ENCODE measurements at places on chromosomes 2 and 18. TPM values are rescaled to one million over a fixed set of nuclear protein-coding genes. Genes with fewer than 3 reads are reported as not detected.

GRCh38 chr2:190670182-190670946 is 21.5 kb downstream of the NAB1 start:
- no peaks in the 10 kb centered on the region for H3K27me3 ChIP-seq
- no peaks in the 10 kb centered on the region for H3K4me1 ChIP-seq
- H3K27ac ChIP-seq, result no peak overlapping the region

- DNase-seq, result no peak
- no peaks in the 10 kb centered on the region for H3K36me3 ChIP-seq
- peaks cover 24% of the 10 kb centered on the region for H3K4me1 ChIP-seq
- no peak overlapping the region for H3K27ac ChIP-seq
- no peak overlapping the region for H3K4me3 ChIP-seq
Measured at GRCh38 chr2:26559556-26559955, 81.6 kb downstream of the CIB4 start.

DNA sequence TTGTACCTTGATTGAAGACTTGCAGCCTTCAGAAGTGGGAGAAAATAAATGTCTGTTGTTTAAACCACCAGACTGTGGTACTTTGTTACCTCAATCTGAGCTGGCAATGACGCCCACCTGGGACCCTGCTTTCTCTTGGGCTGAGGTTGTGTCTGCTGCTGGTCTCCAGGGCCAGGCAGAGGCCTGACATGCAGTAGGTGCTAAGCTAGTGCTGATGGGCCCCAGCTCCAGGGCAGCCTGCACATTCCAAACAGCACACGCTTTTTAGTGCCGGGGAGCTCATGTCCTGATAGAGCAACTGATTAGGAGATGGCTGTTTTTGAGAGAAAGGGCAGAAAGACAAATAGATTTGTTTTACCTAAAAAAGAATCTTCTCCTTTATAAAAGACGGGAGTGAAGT is 664.0 kb upstream of the HS6ST1 start:
- H3K4me1 ChIP-seq, result no peaks in the 10 kb centered on the region
- H3K27ac ChIP-seq, result no peak overlapping the region
- no peaks in the 10 kb centered on the region for H3K27me3 ChIP-seq

GRCh38 chr2:62334440-62335058 is 138.6 kb downstream of the B3GNT2 start:
- H3K4me3 ChIP-seq, result no peak overlapping the region
- no peak for DNase-seq
- no peak overlapping the region for H3K27ac ChIP-seq
- peaks cover 14% of the 10 kb centered on the region for H3K4me1 ChIP-seq
- H3K36me3 ChIP-seq, result no peaks in the 10 kb centered on the region
- no peaks in the 10 kb centered on the region for H3K27me3 ChIP-seq

DNA sequence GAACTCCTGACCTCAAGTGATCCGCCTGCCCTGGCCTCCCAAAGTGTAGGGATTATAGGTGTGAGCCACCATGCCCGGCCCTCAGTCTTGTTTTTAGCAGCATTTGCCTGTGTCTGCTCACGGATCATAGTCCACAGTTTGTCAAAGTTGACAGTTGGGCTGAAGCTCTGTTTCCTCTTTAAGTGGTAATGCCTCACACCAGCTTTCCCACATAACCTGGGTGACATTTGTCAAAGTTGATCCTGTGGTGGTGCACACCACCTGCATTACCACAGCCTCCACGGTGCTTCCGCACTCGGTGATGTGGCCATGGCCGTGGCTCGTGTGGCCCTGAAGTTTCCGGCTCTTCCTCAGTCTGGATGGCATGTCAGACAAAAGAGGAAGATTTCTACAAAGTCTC is 27.1 kb downstream of the RAB31 start:
- no peak for DNase-seq
- H3K27me3 ChIP-seq, result no peaks in the 10 kb centered on the region
- no peak overlapping the region for H3K4me3 ChIP-seq
- peaks cover 36% of the 10 kb centered on the region for H3K4me1 ChIP-seq

DNA sequence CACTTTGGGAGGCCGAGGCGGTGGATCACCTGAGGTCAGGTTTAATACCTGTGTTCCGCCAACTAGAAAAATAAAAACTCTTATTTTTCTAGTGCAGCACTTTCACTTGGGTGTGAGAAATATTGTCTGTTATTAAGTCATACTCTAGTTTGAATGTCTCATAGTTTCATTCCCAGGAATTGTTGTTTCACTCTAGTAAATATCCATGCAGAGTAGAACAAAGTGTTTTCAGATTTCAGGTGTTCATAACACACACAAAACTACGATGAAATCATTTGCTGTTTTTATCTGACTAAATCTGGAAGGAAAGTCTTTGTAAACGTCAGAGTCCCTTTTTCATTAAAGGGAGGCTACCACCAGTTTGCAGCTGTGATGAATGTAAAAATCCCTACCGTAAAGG is 4.0 kb downstream of the FAM117B start:
- H3K4me3 ChIP-seq, result no peak overlapping the region
- no peaks in the 10 kb centered on the region for H3K36me3 ChIP-seq
- H3K27ac ChIP-seq, result no peak overlapping the region
- DNase-seq, result no peak
- H3K4me1 ChIP-seq, result peaks cover 49% of the 10 kb centered on the region

DNA sequence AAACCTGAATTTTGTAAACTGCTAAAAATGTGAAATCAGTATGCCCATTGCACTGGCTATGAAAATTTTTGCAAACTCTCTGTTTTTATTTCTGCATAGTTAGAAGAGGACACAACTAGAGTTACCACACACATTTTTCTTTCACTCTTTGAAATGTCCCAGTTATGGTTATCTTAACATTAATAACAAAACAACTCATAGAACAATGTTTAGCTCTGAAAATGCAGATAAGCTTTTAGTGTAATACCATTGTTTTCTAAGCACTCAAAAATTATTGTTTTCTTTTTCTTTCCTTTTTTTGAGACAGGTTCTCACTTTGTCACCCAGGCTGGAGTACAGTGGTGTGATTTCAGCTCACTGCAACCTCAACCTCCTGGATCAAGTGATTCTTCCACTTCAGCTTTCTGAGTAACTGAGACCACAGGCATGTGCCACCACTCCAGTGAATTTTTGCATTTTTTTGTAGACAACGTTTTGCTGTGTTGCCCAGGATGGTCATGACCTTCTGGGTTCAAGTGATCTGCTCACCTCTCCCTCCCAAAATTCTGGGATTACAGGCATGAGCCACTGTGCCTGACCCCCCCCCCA is 1204.5 kb upstream of the ZEB2 start:
- no peaks in the 10 kb centered on the region for H3K36me3 ChIP-seq
- H3K27me3 ChIP-seq, result no peaks in the 10 kb centered on the region
- no peaks in the 10 kb centered on the region for H3K4me1 ChIP-seq
- no peak overlapping the region for H3K4me3 ChIP-seq
- DNase-seq, result no peak
- H3K27ac ChIP-seq, result no peak overlapping the region

- no peak overlapping the region for H3K27ac ChIP-seq
- H3K4me1 ChIP-seq, result no peaks in the 10 kb centered on the region
- no peak overlapping the region for H3K4me3 ChIP-seq
- no peak for DNase-seq
- H3K36me3 ChIP-seq, result peaks cover 100% of the 10 kb centered on the region
Measured at GRCh38 chr18:253121-253520, 14.7 kb downstream of the THOC1 start.

DNA sequence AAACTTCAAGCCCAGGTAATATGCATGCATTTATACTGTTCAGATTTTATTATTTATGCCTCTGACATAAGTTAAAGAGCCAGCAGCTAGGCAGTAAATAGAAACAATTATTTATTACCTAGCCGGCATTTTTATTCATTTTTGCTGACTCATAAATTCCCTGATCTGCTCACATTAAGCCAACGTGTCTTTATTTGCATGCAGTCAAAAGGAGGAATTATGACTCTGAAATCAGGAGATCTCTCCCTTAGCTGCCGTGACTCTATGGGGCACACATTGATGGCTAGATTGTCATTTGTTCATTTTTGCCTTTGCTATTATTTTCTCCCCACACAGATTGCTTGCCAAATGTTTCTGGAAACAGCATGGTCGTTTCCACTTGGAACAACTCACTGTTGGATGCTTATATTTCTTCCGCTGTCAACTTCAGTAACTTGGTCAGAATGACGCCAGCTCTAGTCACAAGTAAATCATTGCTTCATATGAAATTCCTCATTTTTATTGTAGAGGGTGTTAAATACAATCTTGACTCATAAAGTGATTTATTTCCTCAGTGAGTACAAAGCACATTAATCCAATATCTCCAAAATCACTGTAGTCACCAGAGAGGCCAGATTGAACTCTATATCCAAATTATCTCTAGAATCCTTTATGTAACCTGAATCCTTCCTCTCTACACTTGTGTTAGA is 15.9 kb upstream of the ZBTB14 start:
- H3K27me3 ChIP-seq, result no peaks in the 10 kb centered on the region
- H3K27ac ChIP-seq, result no peak overlapping the region
- H3K36me3 ChIP-seq, result no peaks in the 10 kb centered on the region
- H3K4me1 ChIP-seq, result no peaks in the 10 kb centered on the region
- no peak for DNase-seq
- H3K4me3 ChIP-seq, result no peak overlapping the region

DNA sequence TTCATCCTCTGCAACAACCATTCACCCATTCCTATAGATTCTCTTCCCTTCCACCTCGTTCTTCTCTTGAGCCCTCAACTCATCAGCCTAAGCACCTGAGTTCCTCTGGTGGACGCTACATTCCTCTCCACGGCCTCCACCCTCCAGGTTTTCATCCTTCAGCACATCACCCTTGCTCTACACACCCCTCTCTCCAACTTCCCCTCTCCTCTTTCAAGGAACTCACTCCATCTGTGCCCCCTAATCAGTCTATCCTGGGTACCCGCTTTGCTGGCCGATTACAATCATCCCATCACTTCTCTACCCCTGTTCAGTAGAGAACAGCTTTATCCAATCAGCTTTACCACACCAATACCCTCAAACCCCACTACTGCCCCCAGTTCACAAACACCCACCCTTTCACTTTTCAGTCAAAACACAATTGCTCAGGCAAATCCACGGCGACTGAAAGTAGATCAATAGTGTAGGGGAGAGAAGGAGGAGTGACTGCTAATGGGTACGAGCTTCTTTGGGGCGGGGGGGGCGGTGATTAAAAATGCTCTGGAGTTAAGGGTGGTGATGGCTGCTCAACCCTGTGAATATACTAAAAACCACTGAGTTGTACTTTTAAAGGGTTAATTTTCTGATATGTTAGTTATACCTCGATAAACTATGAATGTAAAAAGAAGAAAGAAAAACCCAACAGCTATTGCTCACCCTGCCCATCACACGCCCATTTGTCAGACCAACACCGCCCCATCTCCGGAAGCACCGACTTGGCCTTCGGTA is 857 bp downstream of the DYM start:
- H3K36me3 ChIP-seq, result no peaks in the 10 kb centered on the region
- peak overlapping the region; percentile 85 for H3K27ac ChIP-seq

DNA sequence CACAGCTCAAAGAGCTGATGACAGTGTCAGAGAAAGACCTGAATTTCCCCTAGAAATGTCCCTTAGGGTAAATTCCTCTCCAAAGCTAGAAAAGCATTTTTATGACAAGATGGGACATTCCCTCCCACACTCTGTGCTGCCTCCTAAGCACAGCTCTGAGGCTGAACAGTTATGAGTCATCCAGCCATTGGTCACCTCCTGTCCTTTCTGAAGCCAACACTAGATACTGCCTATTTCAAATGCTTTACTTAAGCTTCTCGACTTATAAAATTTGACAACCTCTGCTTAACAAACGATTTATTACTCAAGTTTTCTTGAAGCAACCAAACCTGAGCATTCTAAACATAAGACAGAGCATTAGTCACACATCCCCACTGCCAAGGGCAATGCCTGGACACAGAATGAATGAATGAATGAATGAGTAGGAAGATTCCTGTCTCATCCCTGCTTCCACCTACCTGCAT is 35.4 kb downstream of the B4GALT6 start:
- H3K4me1 ChIP-seq, result no peaks in the 10 kb centered on the region
- peak; percentile 23 for DNase-seq
- H3K27ac ChIP-seq, result no peak overlapping the region
- no peaks in the 10 kb centered on the region for H3K36me3 ChIP-seq

DNA sequence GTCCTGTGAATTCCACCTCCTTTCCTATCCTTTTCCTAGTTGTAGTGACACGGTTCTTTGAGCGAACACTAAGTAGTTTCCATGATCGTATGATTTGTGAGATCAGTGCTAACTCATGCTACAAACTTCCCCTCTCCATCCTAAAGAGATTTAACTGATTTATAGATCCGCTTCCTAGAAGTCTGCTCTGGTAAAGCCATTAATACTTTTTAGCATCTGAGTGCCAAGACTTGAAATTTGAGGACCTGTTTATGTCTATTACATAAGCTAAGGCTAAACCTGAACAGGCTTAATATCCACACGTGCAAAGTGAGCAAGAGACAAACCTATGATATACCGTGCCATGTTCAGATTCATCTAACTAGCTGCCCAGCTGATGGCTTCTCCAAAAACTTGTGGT is 14.9 kb downstream of the PROKR1 start:
- H3K36me3 ChIP-seq, result no peaks in the 10 kb centered on the region
- no peaks in the 10 kb centered on the region for H3K27me3 ChIP-seq
- H3K27ac ChIP-seq, result no peak overlapping the region
- peaks cover 13% of the 10 kb centered on the region for H3K4me1 ChIP-seq
- DNase-seq, result no peak

- no peak overlapping the region for H3K27ac ChIP-seq
- peaks cover 24% of the 10 kb centered on the region for H3K4me1 ChIP-seq
- H3K36me3 ChIP-seq, result no peaks in the 10 kb centered on the region
- DNase-seq, result no peak
- H3K27me3 ChIP-seq, result no peaks in the 10 kb centered on the region
Measured at GRCh38 chr2:11713815-11714214, 32.6 kb upstream of the LPIN1 start.

DNA sequence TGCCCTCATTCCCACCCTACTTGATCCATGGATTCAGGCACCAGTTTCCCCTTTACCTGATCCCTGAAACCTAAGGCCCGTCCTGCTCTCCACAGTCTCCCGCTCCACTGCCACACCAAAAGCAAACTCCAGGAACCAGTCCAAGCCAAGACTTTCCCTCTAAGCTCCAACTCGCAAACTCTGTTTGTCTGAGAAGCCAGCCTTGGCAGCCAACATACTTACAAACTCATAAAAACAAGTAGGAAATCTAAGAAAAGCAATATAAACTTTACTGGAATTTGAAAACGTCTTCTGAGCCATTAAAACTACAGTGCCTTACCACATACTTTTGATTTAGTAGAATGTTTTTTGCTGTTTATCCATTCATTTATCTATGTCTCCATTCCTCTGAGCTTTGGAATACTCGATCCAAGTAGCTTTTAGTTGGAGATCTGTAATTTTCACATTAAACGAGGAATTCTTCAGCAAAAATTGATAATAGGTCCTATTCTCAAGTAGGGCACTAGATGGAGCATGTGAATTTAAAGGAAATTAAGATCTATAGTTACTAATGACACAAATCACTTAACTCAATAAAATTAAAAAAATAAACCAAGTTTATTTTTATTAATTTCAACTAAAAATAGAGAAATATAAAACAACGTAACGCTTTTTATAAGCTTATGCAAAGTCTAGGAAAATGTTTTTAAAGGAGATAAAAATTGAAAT is 199.7 kb downstream of the MYO3B start:
- no peak overlapping the region for H3K27ac ChIP-seq
- no peaks in the 10 kb centered on the region for H3K4me1 ChIP-seq
- DNase-seq, result peak; percentile 28
- peaks cover 9% of the 10 kb centered on the region for H3K27me3 ChIP-seq

GRCh38 chr2:88933980-88934379 is 242.5 kb downstream of the RPIA start:
- no peak for DNase-seq
- H3K27me3 ChIP-seq, result no peaks in the 10 kb centered on the region
- no peaks in the 10 kb centered on the region for H3K36me3 ChIP-seq
- no peaks in the 10 kb centered on the region for H3K4me1 ChIP-seq

Gene AOX1
- 6.4 TPM for total RNA-seq

Gene EVX2
- not detected for total RNA-seq

Gene TNFRSF11A
- total RNA-seq, result 50.3 TPM

Gene TMEM163
- total RNA-seq, result not detected

Gene ERFE
- 0.89 TPM for total RNA-seq
